Right renal pelvis (tissue), 4 donors: ENCODE measurements at places on chromosomes 6 and 20. TPM values are rescaled to one million over a fixed set of nuclear protein-coding genes. Genes with fewer than 3 reads are reported as not detected.

The CENPW gene
- polyA plus RNA-seq, result 20.1 TPM

DNA sequence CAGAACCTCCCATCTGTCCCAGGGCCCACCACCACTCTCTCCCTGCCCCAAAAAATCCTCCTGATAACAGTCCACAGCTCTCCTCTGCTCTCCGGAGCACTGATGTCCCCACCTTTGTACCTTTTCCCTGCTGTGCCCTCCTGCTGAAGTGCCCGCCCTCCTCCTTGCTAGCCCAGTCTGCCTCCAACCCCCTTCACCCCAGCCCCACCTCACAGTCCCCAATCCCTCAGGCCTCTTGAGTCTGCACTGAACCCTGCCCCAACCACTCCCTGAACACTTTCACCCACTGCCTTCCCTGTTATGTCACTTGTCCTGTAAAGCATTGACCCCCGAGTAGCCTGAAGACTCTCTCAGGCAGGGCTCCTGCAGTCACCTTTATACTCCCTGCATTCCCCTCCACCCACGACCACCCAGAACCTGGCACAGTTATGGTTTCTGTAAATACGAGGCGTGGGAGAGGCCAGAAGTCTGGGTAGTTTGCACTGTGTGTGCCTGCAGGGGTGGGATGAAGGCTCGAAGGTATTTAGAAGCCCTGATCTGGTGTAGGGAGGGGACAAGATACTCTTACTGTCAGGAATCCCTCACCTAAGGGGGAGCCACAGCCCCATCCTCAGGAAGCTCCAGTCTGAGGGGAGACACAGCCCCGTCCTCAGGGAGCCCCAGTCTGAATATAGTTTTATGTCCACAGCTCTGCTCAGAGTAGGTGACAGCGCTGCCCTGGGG lies 5.4 kb downstream of the GLP1R start:
- no peak for DNase-seq

The AGPAT4 gene
- polyA plus RNA-seq, result 17.9 TPM

The PRSS35 gene
- 47.8 TPM for polyA plus RNA-seq

GRCh38 chr6:114558153-114558552 lies 215.3 kb upstream of the HS3ST5 start:
- no peak for DNase-seq

DNA sequence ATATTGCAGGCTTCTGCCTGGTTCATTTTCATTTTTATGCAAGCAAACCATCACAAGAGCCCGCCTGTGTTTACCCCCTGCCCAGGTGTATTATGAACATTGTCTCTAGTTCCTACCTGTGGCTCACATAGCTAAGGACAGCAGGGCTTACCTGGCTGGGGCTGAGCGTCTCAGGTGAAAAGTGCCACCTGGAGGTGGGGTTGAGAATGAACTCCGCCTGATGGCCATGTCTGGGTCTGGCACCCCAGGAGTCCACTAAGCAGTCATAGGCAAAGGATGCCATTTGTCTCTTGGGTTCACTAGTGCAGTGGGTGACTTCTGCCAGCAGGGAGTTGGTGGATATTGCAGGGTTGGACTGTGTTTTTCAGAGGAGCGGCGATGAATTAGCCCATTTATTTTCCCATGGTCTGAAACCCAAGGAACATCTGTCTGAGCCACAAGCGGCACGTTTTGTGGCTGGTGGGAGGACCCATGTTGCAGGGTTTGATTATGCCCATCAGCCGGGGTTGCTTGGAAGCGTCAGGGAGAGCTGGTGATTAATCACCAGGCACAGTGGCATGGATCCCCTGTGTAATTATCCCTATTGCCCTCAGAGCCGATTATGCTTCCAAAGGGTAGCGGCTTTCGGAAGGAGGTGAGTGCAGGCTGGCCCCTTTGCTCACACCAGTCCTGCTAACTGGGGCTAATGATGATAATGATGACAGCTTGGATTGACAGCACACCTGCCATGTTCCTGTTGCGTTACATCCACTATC lies 92.1 kb downstream of the CDH26 start:
- DNase-seq, result no peak

The ZNF165 gene
- 3.9 TPM for polyA plus RNA-seq

- DNase-seq, result no peak
These were observed at the start of gene NRSN1 for GRCh38 chr6:24125980-24126379. Gene NRSN1 (plus strand): TSS chr6:24126215. CDS start chr6:24134328, 8,113 bp downstream.

DNA sequence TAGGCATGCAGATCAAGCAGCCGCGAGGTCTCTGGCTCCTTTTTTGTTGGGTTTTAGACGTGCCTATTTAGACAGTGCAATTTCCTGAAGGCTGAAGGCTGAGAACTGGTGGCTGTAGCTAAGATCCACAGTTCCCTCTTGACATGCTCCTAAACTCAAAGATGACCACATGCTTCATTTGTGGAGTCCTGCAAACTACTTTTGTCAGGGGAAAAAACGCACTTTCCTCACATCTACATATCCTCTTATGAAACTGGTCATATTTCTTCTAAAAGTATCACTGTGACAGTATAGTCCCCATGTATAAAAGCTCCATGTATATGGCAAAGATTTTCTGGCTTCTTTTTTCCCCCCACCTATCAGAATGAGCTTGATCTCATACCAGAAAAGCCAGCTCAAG lies 30.7 kb downstream of the LYRM4 start:
- no peak for DNase-seq

DNA sequence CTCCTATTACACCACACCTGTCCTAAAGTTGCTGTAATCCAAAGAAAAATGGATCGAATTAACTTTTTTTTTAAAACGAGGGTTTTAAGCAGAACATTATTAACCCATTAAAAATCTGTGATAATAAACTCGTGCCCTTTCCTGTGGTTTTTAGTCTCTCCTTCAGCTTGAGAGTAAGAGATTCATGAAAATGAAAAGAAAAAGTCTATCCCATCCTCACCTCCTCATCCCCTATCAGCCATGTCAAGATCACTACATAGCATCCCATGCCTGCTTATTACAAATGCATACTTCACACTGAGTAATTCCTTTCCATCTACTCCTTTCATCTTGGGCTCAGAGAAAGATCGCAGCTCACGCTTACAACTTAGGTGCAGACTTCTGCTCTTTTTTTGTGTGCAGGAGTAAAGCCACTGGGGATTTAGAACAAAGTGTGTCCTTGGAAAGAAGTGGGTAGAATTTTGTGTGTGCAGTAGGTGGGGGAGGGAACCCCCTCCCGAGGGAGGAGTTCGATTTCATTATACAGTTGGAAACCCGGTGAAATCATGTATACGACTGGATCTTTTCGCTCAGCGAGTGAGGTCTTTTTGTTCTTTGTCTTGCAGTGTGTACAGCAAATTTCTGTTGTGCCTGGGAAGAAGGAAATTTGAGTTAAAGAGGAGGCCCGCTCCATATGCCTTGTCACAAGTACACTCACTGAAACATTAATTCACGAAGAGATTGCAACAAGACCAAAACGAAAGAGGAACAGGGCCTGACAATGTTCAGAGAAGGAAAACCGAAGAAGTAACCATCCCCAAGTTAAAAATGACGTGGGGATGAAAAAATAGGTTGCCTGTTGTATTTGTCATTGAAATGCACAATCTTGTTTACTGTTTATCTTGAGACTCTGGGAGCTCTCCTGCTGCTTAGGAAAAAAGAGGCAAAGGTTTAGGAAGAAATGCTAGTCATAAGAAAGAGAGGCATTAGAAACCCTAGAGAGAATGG lies 146.5 kb upstream of the ZNF217 start:
- DNase-seq, result no peak

The CPXM1 gene
- 339 TPM for polyA plus RNA-seq
